ENCODE measurements at places on chromosomes 1 and 21.

DNA sequence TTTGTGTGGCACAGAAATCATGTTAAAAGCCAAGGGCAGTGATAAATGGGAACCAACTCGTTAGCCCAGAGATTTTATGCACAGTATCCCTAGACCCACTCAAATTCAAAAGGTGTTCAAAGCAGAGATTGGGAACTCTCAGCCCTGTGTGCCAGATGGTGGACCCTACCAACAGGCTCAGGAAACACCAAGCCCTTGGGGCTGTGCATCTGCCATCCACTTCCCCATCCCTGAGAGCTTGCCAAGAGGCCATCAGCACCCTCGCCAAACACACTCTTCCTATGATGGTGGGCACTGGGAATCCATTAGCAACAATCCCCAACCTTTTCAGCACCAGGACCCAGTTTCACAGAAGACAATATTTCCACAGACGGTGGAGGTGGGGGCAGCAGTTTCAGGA is 194.2 kb upstream of the NFIA start:
- DNase-seq: no peak

GRCh38 chr1:65036570-65037051 is 70.3 kb upstream of the JAK1 start:
- no peak for DNase-seq

DNA sequence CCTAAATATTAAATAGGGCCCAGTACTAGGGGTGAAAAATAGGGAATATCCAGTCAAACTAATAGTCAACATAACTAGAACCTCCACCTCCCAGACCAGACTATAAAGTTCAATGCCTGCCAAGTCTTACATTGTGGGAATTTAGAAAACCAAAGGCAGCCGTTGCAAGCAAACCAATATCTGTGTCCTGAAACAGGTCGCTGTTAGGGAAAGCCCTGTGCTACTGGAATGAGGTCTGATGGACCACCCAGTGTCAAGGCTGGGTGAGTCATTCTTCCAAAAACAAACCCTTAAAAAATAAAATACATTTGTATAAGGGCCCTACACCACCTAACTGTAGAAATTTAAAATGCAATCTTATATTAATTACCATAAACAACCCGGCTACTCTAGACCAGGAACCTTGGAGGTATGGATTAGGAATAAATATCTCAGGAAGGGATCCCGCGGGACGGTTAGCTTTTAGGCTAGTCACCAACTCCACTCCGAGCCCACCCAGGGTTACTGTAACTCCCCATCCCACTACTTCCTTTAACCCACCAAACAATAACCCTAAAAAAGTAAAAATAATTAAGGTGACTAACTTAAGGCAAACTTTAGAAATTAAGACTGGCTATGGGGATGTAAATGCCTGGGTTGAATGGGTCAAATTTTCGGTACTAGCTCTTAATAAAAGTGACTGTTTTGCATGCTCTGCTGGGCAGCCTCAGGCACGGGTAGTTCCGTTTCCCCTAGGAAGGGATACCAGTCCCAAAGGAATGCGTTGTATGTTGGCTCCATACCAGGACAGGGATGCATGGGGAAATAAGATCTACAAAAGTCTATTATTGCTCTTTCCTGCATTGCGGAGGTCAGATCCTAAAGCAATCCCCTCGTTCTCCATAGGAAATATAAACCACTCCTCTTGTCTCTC is 65.4 kb upstream of the TLR5 start:
- DNase-seq: no peak

DNA sequence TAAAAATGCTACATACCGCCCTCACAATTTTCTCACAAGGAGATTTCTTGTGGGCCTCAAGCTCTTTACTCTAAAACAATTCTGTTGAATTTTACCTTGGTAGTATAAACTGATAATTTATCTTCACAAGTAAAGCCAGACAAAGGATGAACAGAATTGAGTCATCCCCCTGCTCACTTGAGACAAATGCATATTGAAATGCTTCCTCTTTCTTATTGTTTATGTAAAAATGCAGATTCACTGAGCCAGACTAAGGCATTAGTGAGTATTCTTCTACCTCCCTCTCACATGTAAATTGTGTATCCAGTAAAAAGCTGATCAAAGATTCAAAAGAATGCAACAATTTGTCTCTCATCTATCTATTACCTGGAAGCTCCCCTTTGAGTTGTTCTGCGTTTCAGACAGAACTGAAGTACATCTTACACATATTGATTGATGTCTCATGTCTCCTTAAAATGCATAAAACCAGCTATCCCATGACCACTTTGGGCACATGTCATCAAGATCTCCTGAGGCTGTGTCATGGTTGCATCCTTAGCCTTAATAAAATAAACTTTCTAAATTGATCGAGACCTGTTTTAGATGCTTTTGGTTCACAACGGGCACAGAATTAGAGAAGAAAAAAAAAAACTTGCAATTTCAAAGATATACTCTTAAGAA is 743.1 kb upstream of the B3GALT2 start:
- no peak for DNase-seq

- DNase-seq: no peak
Measured at GRCh38 chr1:2596530-2597333, 10.2 kb downstream of the PRXL2B start.

GRCh38 chr1:19425646-19426239 is 59.6 kb downstream of the CAPZB start:
- DNase-seq: no peak

DNA sequence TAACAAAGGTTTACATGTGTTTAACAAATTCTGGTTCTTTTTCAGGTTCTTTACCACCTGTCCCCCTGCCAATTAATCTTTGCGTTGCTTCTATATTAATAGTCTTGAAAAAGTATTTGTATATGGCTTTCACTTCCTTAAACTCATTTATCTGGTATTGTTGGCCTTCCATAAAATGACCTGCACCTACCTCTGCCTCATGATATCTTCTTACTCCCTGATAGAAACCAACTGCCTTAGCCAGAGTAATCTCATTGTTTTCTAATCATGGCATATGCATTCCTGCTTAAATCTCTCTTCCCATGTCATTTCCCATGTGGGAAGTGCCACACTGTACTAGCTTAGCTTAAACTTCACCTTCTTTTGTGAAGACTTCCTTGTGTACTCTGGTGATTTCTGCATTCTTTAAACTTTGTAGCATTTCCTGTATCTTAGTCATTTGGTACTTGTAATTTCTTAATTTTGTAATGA is 8.7 kb downstream of the SMG7 start:
- no peak for DNase-seq

GRCh38 chr1:66278260-66279021 is 255.5 kb upstream of the SGIP1 start:
- DNase-seq: peak; percentile 65

DNA sequence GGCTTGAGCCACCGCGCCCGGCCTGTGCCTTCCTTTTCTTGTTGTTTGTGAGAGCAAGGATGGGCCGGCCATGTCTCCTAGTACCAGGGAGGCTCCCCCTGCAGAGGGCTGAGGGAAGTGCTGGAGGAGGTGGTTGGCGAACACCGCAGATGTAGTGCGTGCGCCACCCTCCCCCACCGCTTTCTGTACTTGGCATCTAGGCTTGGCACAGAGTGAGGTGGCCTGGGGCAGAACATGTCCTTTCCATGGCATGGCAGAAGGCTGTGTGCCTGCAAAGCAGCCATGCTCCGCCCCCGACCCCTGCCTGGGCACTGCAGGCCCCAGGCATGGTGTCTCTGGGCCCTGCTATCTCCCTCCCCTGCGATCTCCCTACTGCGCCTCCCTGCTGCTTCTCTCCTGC is 30.7 kb downstream of the ALPL start:
- no peak for DNase-seq

DNA sequence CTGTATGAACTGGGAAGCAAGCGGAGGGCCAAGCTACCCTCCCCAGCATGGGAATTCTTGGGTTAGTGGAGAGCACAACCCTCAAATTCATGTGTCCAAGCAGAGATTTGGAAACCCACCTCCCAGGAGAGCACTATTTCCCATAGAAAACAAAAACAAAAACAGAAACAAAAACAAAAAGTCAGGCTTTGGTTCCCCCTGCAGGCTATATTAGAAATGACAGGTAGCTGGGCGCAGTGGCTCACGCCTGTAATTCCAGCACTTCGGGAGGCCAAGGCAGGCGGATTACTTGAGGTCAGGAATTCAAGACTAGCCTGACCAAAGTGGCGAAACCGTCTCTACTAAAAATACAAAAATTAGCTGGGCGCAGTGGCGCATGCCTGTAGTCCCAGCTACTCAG is 10.8 kb downstream of the MINDY1 start:
- peak; percentile 14 for DNase-seq

Measured in occipital lobe (tissue), 3 donors.